ENCODE measurements at places on chromosomes 3 and 15. TPM values are rescaled to one million over a fixed set of nuclear protein-coding genes. Genes with fewer than 3 reads are reported as not detected.

Gene HAUS2
- 26.7 TPM for total RNA-seq

Gene CFAP20DC
- 1.8 TPM for total RNA-seq

Gene TRPM1
- 0.16 TPM for total RNA-seq

Gene STRC
- 0.28 TPM for total RNA-seq

DNA sequence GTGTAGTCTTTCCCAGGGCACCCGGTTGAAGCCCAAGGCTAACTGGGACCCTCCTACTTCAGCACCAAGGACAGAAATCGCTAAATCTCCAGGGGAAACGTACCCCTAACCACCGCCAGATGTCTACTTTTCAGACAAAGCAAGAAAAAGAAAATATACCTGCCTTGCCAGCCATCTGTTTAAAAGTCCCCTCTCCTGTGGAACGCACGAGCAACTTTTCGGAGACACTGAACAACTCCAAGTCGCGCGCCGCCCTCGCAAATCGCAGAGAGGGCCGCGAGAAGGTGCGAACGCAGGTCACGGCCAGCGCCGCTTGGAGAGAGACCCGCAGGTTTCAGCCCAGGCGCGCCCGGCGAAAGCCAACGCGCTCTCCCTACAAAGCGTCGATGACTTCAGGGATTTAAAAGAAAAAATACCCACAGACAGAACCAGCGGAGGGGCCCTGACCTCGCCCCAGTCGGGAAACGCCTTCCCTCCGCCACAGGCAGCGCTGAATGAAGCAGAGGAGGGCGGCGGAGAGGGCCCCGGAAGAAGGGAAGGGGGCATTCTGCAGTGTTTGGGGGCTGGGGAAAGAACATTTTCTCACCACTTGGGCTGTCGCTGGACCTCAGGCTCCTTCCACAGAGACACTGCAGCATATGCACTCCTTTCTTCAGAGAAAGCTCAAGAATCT is 213.1 kb downstream of the FGF12 start:
- no peak for DNase-seq

- DNase-seq = peak; percentile 39
Measured at GRCh38 chr3:20324664-20325478, 138.9 kb upstream of the SGO1 start.

DNA sequence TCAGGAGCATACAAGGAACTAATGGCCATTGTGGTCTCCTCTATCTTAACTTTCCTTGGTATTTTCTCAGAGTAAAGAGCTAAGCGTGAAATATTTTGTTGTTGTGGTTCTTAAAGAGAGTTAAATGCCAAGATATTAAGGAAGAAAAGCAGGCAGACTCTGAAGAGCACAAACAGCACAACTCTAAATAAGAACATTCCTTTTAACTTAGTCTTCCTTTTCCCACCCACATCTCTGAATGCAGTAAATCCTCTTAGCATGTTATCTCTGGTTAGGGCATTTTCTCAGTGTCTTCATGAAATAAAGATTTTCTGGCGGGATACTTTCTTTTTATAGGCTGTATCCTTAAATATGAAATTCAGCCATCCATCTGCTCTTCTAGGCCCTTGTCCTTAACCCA is 1.5 kb downstream of the GPR87 start:
- DNase-seq = no peak

DNA sequence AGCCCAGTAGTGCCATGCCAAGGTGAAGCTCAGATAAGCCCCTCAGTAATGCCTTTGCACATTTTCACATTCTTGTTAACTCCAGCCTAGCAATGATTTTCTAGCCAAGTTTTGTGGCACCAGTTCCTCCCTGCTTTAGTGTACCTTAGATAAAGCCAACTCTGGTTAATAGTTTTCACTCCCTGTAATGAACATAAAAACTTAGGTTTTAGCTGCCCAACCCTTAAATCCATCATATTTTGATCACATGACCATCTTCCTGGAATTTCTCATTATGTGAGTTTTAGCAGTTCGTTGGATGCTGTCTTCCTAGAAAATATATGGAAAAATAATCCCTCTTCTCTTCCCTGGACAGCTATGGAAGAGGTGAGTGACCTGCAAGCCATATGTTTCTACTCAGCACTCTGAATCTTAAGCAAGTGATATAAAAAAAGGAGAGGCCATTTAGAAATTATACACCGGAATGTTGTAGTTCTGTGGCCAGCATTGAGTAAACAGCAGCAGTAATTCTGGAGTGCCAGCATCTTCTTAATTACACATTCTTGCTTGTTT is 62.2 kb upstream of the P2RY1 start:
- DNase-seq = no peak

DNA sequence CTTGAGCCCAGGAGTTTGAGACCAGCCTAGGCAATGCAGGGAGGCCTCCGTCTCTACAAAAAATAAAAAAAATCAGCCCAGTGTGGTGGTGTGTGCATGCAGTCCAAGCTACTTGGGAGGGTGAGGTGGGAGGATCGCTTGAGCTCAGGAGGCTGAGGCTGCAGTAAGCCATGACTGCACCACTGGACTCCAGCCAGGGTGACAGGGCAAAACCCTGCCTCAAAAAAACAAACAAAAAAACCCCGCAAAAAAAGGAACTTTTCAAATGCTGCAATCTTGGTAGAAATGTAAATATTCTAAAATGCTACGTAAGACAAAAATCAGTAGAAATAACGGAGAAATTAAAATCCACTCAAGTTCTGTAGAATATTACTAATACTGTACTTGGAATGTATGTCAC is 108.1 kb upstream of the MELTF start:
- no peak for DNase-seq

DNA sequence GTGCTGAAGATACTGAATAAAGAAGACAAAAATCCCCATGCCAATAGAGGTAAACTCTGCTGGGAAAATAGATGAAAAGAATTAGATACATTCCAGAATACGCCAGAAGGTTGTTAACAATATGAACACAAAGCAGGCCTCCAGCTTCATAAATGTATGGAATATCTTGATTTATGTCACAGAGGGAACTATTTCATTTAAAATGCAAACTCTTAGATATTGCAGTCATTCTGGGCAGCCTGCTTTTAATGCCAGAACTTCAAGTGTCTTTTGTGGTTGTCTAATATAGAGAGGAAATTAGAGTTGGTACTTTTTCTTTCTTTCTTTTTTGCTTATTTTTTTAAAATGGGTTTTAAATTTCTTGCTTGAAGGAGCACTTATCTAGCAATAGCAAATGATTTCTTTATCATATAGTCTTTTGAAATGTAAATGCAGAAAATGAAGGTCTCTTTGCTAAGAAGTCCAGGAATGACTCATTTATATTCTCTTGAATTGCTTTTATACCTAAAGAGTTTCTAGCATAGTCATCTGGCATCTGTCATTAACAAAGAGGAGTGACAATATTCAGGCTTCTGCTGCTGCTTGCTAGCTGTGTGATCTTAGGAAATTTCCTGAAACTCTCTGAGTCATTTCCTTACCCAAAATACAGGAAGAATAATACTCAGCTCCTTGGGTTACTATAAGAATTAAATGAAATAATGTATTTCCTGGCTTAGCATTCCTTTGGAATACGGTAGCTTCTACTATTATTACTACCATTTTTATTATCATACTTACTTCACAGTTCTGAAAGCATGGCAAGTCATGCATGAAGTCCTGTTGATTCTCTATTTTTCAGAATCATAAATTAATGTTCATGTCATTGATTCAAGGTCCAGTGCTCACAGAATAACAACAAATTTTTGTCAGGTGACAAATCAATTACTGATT is 527.6 kb downstream of the DIPK2A start:
- DNase-seq = no peak

DNA sequence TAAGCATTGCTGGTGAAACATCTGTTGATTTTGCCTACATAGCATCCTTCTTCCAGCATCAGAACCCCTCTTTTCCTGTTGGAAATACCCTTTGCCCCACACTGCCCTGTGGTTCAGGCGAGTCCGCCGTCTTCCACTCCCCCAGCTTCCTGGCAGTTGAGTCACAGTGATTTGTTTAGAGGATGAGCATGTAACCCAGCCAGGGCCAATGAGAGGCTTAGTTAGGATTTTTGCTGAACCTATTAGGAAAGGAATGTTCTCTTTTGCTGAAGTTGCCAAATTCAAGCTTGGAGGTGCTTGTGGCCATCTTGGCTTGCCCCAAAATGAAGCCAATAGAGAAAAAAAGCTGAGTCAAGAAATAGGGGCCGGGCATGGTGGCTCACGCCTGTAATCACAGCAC is 19.0 kb upstream of the MEX3B start:
- DNase-seq = no peak

DNA sequence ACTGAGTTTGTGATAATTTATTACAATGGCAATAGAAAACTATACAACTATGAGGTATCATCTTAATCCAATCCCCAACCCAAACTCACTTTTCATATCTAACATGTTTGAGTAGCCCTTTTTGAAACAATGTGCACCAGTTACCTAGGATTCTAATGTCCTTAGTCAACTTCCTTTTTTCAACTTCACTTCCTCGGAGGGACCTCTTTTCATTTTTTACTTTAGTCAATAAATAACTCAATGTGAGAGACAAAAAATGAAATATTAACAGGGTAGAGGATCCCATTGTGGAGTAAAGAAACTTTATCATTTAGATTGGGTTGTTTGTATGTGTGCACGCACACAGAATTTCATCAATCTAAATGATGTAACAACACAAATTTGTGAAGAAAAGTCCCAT is 193.6 kb upstream of the LRRC3B start:
- no peak for DNase-seq

GRCh38 chr3:195849322-195850074 is 37.8 kb upstream of the MUC4 start:
- DNase-seq = no peak

GRCh38 chr3:72682936-72683452 is 165.3 kb downstream of the SHQ1 start:
- DNase-seq = peak; percentile 57

DNA sequence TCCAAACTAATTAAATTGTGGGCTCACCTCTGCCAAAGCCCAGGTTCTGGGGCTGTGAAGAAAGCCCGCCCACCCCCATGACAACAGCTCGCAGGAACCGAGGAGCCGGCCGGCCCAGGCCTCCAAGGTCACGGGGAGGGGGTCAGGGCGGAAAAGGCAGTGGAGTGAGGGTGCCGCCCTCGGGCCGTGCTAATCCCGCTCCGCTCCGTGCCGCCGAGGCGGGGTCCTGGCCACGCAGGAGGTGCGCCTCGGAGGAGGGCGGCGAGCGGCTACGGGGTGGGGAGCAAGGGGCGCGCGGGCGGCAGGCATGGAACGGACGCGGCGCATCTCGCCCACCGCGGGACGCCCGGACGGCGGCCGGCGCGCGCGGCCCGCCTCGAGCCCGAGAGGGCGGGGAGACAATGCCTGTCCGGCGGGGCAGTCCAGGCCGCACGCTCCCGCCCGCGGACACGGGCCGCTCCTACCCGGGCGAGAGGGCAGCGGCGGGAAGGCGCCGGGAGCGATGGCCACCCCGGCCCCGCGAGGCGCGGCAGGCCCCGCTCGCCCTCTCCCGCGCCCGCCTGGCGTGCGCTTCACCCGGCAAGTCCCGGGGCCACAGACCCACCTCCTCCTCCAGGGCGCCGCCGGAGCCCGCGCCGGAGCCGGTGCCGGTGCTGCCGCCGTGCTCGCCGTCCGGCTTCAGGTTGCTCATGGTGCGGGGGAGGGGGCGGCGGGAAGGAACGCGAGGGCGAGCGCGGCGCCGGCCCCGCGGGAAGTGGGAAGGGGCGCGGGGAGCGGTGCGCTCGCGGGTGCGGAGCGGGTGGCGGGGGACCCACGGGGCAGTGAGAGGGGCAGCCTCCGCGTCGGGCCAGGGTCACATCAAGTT is 528 bp downstream of the RBPMS2 start:
- DNase-seq = no peak

GRCh38 chr15:23860290-23861245 is 173.5 kb upstream of the NDN start:
- DNase-seq = no peak

GRCh38 chr3:187669675-187670504 is at the start of gene SST:
Gene SST, minus strand, starts transcription at chr3:187670394. Its CDS starts 103 bp downstream, at chr3:187670291.
- no peak for DNase-seq

DNA sequence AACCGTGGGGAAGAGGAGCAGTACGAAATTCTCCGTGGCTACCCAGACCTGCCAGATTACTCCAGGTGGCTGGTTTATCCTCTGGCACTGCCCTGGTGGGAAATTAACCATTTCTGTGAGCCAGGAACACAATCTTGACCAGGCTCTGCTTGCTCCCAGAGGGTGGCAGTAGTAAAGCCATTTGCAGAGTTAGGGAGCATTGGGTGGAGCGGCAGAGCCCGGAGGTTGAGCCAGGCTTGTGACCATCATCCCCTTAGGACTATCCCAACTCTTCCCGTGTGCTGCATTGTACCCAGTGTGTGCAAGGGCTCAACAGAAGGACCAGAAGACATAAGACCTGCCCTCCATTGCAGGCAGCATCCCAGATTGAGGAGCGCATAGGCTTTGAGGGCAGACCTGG is 5.3 kb downstream of the KNG1 start:
- DNase-seq = no peak

DNA sequence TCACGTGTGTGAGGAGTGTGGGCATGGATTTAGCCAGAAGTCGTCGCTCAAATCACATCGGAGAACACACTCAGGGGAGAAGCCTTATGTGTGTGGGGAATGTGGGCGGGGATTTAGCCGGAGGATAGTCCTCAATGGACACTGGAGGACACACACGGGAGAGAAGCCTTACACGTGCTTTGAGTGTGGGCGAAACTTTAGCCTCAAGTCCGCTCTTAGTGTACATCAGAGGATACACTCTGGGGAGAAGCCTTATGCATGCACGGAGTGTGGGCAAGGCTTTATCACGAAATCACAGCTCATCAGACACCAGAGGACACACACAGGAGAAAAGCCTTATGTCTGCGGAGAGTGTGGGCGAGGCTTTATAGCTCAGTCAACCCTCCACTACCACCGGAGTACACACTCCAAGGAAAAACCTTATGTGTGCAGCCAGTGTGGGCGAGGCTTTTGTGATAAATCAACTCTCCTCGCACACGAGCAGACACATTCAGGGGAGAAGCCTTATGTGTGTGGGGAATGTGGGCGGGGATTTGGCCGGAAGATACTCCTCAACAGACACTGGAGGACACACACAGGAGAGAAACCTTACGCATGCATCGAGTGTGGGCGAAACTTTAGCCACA is 28.1 kb downstream of the ZNF589 start:
- no peak for DNase-seq

DNA sequence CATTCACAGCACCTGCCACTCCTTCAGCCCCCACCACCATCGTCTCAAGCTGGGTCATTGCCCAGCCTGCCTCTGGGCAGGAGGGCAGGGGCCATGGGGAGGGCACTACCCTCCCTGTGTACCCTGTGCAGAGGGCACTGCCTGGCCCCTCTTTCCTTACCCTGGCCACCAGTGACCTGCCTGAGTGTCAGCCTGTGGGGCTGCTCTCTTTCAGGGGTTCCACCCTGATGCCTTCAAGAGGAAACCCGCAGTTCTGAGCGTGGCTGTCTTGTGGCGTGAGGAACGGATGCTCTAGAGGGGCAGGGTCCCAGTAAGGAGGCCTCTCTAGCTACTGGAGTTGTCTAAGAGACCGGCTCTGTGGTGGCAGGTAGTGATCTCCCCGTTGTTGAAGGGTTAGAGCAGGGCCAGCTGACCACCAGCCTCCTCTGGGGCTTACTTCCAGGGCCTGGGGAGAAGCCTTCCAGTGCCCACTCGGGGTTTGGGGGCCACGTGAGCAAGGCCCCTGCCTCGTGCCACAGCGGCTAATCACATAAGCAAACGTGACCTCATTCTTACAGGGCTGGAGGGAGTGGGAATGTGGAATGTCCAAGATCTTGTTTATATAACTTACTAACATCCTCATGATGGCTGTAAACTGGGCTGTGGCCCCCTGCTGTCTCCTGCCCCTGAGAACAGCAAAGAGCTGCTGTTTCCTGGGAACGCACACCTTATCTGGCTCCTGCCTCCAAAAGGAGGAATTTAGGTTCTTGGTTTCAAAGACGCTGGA is 31.4 kb upstream of the SEC13 start:
- DNase-seq = no peak

- peak; percentile 86 for DNase-seq
Measured at GRCh38 chr3:122233101-122233952, 49.9 kb downstream of the CASR start.

GRCh38 chr15:68314563-68314962 is 37.0 kb downstream of the FEM1B start:
- no peak for DNase-seq
